ENCODE measurements at places on chromosomes 3 and 15. TPM values are rescaled to one million over a fixed set of nuclear protein-coding genes. Genes with fewer than 3 reads are reported as not detected.

CYP8B1 gene
- not detected for total RNA-seq

LINGO1 gene
- total RNA-seq = not detected

ATXN7 gene
- 27.9 TPM for total RNA-seq

CHRM5 gene
- total RNA-seq = not detected

ZDHHC23 gene
- total RNA-seq = 6.8 TPM

SEMA5B gene
- not detected for total RNA-seq

ARPP21 gene
- not detected for total RNA-seq

MST1R gene
- total RNA-seq = 2.2 TPM

BNIP2 gene
- total RNA-seq = 256 TPM

PARP15 gene
- 0.57 TPM for total RNA-seq

ATP8B4 gene
- total RNA-seq = not detected

ADAMTS7 gene
- 18.9 TPM for total RNA-seq

MRPL46 gene
- total RNA-seq = 22.1 TPM

KIF23 gene
- total RNA-seq = 59.4 TPM

CAMK2N2 gene
- not detected for total RNA-seq

ITGA11 gene
- total RNA-seq = 0.14 TPM

SERPINI2 gene
- total RNA-seq = not detected

SLC4A7 gene
- 260 TPM for total RNA-seq

CAMKV gene
- total RNA-seq = not detected

PFKFB4 gene
- 4.5 TPM for total RNA-seq

TEX55 gene
- total RNA-seq = not detected

CCDC13 gene
- 0.07 TPM for total RNA-seq

ALDH1L1 gene
- not detected for total RNA-seq

DOCK3 gene
- total RNA-seq = 0.14 TPM

MGLL gene
- 66.0 TPM for total RNA-seq

IL16 gene
- total RNA-seq = 0.93 TPM

WNT7A gene
- total RNA-seq = not detected

PDCD6IP gene
- 485 TPM for total RNA-seq

BSN gene
- total RNA-seq = 0.13 TPM

HCLS1 gene
- 43.8 TPM for total RNA-seq

CCR9 gene
- total RNA-seq = not detected

PPP2R3A gene
- 20.6 TPM for total RNA-seq

FETUB gene
- not detected for total RNA-seq

CLRN1 gene
- total RNA-seq = not detected

GPR62 gene
- not detected for total RNA-seq

RAB6B gene
- 0.72 TPM for total RNA-seq

LINS1 gene
- 20.9 TPM for total RNA-seq

PRRT3 gene
- 1.3 TPM for total RNA-seq

SEMA3F gene
- total RNA-seq = 75.3 TPM

UPK1B gene
- total RNA-seq = not detected

CD86 gene
- total RNA-seq = not detected

ABI3BP gene
- total RNA-seq = 36.0 TPM

DZIP1L gene
- total RNA-seq = 13.8 TPM

IL17RC gene
- total RNA-seq = 14.5 TPM

Data from thoracic aorta endothelial cell (primary cell).